ENCODE measurements at places on chromosomes 4 and X.

DNA sequence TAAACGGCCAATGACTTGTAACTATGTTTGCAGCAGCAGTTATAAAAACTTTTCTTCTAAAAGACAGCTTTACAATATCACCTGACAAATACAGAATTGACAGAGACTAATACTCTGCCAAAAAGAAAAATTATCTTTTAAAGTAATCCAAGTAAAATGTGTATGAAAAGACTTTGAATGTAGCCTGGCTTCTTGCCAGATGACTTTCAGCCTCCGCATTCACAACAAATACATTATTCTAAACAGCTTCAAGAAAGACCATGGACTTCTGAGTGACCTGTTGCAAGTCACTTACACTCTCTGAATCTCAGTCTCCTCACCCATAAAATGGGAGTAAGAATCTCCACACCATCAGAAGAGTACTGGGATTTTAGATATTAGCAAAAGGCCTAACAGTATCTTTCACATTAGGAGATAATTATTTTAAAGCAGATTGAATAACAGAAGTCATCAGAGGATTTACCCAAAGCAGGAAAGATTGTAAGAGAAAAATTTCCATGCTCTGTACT lies 2.5 kb downstream of the ADAMTS3 start:
- DNase-seq = no peak

- DNase-seq = no peak
These were observed 1.3 kb upstream of the CITED1 start for GRCh38 chrX:72306851-72307645.

DNA sequence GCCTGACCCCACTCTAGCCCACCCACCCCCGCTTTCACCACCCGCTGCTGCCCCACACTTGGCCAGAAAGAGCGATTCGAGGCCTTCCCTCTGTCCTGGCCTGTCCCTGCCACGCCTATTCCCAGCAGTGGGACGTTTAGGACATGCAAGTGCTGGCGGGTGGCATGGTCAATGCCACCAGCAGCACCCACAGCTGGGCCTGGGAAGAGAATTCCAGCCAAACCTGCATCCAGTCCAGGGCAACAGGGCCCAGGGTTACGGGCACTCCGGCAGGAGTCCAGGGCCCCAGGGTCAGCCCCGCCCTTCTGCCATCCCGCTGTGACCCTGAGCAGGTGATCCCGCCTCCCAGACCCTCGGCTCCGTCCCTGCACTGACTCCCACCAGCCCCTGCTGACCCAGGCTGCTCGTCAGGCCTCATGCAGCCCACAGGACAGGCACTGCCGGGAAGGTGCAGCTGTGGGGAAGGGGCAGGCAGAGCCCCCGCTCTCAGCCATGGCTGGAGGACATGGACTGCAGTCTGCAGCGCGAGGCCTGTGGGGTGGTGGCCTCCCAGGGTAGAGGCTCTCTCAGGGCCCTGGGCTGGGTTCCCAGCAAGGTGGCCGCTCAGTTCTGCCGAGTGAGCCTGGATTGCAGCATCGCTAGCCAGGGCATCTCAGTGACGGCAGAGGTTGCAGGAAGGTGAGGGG lies 6.8 kb upstream of the HTRA3 start:
- DNase-seq = no peak

DNA sequence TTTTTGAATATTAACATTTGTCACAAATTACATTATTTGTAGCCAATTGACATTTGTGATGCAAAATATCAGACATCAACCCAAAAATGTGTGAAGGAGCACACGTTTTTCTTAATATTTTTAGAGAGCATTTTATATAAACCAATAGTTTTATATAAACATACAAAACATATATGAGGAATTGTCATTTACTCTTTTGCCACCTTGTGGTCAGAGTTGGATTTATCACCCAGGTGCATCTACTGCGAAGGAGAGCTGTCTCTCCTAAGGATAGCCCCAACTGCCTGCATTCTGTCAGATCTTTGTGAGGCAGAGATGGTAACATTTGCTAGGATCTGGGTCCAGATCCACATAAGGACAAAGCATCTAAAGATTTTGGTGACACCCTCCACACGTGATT lies 2.5 kb upstream of the USP27X start:
- no peak for DNase-seq

DNA sequence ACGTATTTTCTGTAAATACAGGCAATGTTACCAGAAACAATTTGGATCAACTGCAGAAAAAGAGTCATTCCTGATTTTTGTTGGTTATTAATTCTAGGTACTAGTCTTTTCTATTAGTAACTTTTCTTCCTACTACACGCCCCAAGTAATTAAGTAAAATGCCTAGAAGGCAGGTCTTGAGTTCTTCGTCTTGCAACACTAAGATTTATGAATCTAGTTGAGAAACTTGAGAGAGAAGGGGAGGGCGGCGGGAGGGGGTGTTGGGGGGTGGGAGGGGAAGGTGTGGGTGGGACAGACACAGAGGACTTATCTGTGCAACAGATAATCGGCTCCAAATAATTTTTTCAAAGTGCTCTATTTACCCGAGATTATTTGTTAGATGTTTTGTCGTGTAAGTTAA lies 3.0 kb downstream of the RAP2C start:
- DNase-seq = no peak
